Thymus (tissue), 14 donors: ENCODE measurements at places on chromosomes 5 and 9. TPM values are rescaled to one million over a fixed set of nuclear protein-coding genes. Genes with fewer than 3 reads are reported as not detected.

CD72 gene
- polyA plus RNA-seq, result 23.6 TPM

SPINK1 gene
- 7.3 TPM for polyA plus RNA-seq

BTNL9 gene
- polyA plus RNA-seq, result 45.2 TPM

RNF20 gene
- polyA plus RNA-seq, result 16.9 TPM

GZMA gene
- 15.9 TPM for polyA plus RNA-seq

PDE8B gene
- polyA plus RNA-seq, result 1.5 TPM

TMEM252 gene
- polyA plus RNA-seq, result not detected

PCDHA12 gene
- not detected for polyA plus RNA-seq

SH3PXD2B gene
- polyA plus RNA-seq, result 7.3 TPM

DNA sequence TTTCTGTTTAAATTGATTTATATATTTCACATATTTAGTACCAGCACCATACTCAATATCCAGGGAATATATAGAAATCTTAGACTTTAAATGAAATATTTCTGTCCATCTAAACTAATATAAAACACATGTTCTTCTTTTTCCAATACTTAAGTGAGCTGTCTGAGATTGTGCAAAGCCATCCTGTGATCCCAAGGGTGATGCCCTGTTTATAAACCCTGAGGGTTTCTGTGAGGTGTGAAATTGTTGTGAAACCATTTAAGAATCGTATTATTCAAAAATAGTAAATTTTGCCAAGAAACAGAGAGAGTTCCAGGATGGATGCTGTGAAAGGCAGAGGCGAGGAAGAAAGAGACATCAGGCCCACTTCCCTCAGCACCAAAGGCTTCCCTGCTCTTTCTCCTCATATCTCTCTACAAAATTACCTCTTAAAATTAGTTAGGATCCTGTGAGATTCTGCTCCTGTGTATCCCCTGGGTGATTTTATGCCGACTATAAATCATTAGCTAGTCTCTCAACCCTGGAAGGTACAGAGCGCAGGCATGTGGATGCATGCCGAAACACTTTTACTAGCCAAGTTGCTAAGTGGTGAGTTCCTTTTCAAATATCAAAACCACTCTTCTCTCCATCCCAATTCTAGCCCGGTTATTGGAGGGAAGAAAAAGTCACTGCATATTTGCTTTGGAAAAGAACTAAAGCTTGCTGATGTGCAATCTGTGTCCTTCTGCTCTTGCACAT, 183.0 kb downstream of the GLIS3 start:
- DNase-seq, result no peak

DNA sequence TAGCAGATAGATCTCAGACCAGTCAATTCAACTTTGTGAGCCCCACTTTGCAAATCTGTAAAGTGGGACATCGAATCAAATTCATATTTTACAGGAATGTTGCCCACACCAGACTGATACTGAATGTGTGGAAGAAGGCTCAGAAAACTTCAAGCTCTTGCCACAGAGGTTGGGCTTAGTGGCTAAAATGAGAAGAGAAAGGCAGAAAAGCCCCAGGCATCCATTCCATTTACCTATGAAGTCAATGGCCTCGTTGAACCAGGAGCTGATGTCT, 1.7 kb downstream of the DUSP1 start:
- DNase-seq, result no peak

DNA sequence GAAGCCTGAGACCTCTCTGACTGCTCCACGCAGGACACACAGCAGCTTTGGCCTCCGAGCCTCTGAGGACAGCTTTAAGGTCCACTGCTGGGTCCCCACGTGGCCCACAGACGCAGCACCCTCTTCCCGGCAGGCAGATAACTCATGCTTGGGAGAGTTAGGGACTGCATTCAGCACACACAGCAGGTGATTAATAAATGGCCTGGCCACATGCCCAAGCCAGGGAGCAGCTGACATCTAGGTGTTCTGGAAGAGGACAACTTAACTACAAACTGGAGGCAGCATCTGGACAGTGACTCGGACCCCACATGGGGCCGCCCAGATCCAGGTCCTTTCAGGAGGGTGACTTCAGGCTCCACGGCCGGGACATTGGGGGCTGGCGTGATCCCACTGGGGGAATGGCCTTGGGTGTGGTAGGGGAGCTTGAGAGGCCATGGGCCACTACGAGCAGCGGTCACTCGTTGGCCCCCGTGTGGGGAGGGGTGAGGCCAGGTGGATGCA, 11.3 kb downstream of the NINJ1 start:
- no peak for DNase-seq

- DNase-seq, result no peak
These were observed 396.1 kb upstream of the PAPPA start for GRCh38 chr9:115757461-115757860.

GRCh38 chr5:69404659-69405330, 10.1 kb upstream of the MARVELD2 start:
- no peak for DNase-seq

- no peak for DNase-seq
These were observed 3.3 kb downstream of the RPL35 start for GRCh38 chr9:124858330-124859046.

DNA sequence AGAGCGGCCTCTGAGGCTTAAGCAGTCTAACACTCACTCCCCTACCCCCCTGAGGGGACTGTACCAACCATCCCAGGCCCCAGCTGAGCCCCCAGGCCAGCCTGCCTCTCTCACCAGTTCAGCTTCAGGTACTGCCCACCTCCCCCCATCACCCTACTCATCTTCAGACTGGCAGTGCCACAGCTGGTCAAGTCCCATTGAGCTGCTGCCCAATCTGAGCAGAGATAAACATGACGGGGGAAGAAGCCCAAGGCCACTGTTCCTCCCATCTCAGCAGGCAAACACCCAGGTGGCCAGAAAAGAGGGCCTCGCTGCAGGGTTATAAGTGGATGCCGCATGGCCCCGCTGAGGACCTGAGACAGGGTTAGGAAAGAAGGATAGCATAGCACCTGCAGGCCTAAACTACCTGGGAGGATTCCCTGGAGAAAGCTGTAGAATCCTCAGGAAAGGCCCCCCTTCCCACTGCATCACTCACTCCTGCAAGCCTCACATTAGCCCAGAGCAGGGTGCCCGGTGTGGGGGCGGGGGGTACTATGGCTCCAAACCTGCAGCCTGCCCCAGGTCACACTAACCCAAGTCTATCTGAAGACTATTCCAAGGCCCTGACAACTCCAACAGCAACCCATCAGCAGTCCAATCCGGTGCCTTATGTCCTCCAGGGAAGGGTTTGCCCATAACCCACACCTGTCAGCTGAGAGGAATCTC, 3.6 kb downstream of the B4GALT1 start:
- no peak for DNase-seq

DNA sequence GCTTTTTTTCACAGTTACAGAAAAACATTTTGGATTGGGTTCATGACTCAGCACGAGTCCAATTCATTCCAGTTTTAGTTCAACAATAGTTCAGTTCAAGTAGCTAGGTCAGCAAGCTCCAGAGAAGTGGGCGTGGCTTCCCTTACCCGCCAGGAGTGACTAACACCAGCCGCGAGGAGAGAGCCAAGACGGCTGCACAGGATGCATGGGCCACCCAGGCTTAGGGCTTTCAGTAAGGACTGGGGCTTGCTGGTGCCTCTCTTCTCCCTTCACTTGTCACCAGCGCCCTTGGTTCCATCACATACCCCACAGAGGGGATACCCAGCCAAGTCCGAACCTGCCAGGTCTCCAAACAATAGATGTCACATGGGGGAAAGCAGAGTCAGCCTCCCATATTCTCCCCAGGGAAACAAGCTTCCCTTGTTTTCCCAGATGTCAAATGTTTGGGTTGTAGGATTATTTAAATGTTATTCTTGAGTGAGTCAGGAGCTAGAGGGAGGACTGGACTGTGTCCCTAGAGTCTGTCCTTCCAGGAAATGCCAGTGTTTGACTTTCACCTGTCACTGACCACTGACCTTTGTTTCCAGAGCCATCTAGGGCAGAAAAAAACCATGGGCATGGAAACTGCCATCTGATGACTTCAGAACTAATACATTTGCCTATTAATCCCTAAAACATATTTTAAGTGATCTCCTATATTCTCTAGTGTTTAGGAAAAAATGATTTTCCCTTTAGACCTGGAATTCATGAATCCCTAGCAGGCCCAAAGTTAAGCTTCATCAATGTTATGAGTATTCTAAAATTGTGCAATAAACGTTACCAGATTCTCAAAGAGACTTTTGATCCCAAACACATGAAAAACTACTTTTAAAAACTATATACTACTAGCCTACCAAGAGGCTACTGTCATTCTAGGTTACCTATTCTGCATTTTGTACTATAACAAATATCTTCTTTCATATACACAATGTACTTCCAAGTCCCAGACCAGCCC, 51.9 kb downstream of the NIPAL4 start:
- no peak for DNase-seq

DNA sequence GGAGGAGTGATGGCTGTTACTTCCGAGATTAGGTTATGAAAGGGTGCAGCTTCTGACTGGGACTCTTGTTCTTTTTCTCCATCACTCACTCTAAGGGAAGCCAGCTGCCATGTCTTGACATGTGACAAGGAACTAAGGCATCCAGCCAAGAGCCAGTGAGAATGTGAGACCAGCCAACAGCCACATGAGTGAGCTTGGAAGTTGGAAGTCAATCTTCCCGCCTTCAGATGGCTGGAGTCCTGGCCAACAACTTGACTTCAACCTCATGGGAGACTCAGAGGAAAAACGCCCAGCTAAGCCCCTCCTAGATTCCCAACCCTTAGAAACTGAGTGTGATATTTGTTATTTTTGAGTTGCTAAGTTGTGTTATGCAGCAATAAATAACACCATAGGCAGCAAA, 201.1 kb downstream of the SNX18 start:
- no peak for DNase-seq

DNA sequence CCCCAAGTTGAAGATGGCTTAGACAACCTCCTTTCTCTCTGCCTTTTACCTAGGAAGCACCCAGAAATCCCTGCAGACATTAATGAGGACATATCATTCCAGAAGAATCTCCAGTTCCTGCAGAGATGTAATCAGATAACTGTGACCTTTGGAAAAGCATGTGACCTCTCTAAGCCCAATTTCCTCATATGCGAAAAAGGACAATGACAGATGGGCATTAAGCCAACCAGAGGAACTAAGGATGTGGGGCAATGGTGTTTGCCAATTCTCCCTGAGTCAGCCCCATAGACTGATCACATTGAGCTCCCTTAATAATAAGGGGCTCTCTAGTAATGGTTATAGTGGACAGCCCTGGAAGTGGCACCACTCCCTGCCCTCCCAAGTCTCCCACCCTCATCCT, 10.1 kb upstream of the FOXI1 start:
- no peak for DNase-seq

DNA sequence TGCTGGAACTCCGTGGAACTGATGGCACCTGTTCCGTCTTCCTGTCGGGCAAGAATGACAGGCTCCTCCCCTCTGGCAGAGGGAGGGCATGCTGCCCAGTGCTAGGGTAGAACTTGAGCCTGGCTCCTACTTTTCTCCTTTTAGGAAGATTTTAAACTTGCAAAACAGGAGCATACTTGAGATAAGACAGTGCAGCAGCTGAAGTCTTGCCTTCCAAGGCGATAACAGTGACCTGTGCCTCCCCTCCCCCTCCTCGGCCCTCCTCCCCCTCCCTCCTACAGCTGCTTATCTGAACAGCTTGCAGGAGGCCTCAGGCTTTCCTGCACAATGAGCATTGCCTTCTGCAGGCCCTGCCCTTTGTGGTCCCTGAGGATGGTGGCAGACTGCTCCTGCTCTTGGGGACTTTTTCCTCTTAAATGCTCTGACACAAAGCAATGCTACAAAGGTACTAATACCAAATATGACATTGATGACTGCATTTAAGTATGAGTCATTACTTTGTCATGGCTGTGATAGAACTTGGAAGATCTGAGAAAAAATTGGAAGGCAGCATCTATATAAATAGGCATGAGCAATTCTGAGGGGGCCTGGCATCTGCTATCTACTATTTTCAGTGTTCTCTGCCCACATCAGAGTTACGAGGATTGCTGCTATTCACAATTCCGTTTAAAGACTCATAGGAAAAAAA, 2.0 kb downstream of the GADD45G start:
- peak; percentile 36 for DNase-seq

DNA sequence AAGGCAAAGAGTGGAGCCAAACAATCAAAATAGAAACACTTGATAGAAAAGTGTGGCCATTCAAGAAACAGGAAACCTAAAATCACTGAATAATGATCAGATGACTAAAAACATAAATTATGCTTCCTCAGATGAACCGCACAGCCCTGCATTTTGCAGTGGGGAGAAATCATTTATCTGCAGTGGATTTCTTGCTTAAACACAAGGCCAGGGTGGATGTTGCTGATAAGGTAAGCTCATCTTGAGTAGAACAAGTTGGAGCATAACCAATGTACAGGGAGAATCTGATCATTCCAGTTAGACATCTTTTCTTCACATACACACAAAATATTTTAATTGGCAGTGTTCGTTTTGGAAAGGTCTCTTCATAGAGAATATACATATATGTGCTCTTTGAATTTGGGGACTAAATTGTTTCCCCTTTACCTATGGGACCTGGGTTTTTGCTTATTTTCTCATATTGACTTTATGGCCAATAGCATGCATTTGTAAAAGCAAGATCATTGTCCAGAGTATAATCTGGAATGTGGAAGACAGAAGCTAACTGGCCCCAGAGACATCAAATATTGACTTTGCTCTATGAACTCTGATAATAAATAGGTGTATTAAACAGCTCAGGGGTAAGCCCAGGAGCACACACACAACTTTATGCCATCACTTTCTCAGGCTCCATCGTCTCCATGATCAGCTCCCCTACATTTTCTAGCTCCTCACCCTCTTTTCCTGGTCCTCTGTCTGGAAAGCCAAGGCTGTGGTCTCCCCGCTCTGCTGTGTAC, 9.1 kb downstream of the ANKDD1B start:
- DNase-seq, result no peak

- DNase-seq, result no peak
These were observed 155.8 kb downstream of the MYO10 start for GRCh38 chr5:16780325-16780724.

DNA sequence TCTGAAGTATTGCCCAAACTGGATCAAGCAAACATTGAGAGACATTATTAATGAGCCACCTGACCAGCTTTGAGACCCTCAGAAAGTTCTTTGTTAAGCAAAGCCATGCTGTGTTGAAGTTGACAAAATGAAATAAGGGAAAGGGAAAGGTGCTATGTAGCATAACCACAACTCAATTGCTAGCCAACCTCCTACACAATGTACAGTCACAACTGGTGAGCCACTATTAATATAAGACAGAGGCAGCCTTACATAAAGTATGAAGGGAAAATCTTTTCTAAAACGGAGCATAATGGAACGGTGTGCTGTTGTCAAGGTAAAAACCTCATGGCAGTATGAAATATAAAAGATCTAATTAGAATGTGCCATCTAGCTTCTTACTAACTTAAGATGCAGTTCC, 375.8 kb upstream of the ST8SIA4 start:
- no peak for DNase-seq

DNA sequence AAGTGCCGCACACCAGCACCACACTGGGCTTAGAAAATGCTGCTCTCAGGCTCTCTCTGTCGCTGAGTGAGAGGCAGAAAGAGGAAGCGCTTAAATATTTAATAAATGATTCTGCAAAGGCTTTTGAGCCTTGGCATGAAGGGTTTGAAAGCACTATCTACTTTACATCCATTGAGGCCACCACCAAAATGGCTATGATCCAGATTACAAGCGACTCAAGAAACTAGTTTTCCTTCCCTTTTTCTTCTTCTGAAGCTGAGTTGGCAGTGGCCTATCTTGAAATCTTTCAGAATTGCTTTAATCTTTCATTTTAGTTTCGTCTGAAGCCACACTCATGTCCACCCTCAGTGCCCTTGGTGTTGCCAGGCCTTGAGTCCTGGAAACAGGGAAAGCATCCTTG, 59.5 kb downstream of the EBF1 start:
- DNase-seq, result no peak
